Endothelial cell of umbilical vein (primary cell): ENCODE measurements at places on chromosomes 7 and 10. TPM values are rescaled to one million over a fixed set of nuclear protein-coding genes. Genes with fewer than 3 reads are reported as not detected.

DNA sequence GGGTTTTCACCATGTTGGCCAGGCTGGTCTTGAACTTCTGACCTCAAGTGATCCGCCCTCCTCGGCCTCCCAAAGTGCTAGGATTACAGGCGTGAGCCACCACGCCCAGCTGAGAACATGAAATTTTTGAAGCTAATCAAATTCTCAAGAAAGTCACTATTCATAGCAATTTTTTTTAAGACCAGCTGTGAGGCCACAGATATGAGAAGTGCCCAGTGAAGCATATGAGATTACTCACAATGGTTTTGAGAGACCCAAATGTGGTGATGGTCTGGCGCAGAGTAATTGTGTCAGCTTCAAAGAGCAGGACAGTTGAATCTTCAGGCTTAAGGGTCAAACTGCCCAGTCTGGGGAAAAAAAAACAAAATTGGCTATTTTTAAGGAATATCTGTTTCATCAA lies 16.2 kb downstream of the NCOA4 start:
- no peak for DNase-seq

DNA sequence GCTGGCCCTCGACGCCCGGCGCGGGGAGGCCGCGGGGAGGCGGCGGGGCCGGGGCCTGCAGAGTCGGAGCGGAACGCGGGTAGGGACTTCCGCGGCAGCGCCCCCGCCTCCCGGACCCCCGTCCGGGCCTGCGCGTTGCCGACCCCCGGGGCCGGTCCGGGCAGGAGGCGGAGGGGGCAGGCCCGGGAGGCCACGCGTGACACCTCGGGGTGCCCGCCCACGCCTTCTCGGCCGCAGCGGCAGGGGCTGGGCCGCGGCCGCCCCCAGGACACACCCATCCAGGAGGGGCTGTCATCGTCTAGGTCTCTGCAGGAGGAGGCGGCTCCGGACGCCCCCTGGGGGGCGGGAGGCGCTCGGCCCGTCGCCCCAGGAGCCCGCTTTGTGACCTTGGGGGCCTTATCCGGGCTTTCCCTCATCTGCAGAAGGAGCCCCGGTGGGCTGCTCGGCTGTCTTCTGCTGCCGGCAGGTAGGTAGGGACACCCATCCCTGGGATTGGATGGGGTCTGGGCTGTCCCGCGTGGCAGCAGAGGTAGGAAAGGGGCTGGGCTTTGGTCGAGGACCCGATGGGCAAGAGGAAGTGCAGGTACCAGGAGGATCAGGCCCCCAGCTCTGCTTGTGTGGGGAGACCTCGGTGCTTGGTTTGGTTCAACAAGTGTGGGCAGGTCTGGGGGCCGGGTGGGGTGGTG lies 569 bp downstream of the ZNF316 start:
- peak; percentile 23 for DNase-seq

GRCh38 chr7:30787486-30787885 lies 16.3 kb downstream of the MINDY4 start:
- DNase-seq, result no peak

GRCh38 chr7:95469848-95470247 lies 15.9 kb upstream of the ASB4 start:
- no peak for DNase-seq

DNA sequence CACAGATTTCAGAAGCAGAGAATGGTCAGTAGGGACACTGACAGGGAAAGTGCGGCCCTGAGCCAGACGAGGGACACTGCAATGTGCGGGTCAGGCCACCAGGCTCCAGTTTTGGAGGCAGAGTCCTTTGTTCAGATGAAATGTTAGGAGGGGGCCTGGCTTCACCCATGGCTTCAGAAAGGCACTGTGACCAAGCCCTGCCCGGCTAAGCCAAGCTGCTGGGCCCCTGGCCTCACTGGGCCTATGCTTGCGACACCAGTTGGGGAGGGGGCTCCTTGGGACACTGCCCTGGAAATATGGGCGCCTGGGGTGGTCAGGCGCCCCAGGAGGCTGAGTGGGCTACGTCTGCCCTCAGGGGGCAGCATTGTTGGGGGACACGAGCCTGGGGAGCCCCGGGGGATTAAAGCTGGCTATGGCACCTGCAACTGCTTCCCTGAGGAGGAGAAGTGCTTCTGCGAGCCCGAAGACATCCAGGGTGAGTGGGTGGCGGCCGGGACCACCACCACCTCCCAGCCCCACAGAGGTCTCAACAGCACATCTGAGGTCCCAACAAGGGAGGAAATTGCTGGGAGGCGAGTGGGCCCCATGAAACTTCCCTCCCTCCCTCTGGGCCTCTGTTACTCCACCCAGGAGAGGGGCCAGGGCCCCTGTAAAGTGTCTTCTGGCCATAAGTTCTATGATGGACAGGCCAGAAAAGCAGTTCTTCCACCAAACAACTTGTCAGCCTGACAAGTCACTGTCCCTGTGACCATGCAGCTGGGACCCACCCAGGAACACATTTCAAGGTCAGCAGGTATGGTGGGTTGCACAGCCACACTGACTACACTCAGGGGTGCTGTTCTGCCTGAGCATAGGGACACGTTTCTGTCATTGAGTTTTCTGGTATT lies 24.8 kb upstream of the CSGALNACT2 start:
- no peak for DNase-seq

HDAC9 gene
- polyA plus RNA-seq, result 1.8 and 2.8 TPM in 2 replicates

TAS2R16 gene
- polyA plus RNA-seq, result not detected in 2 replicates

EVX1 gene
- polyA plus RNA-seq, result not detected in 2 replicates
